ENCODE measurements at places on chromosomes 1 and 21.

DNA sequence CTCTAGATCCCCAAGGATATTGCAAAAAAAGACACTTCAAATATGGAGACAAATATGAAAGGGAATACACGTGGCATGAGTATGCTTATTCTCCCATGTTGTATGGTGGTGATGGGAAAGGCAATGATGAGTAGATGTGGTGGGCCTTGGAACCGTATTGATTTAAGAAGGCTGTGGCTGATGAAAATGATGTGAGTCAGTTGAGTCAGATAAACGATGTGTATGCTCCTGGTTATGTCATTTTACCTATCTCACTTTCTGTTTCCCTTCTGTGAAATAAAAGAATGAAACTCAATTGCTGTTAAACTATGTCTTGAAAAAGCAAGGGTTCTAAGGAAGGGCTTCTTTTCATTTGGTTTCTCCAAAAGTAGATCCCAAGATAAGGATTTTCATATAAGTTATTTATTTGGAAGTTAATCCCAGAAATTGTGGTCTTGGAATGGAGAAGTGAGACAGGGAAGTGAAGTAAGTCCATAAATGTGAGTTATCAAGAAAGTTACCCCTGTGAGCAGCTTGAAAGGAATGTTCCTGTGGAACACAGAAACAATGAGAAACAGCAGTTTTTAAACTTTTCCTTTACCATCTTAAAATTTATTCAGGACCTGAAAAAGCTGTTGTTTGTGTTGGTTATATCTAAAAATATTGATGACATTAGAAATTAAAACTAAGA lies 292.0 kb downstream of the DUSP10 start:
- DNase-seq, result no peak

GRCh38 chr1:153485863-153486262 lies 25.4 kb upstream of the S100A7 start:
- no peak for DNase-seq

GRCh38 chr1:237568955-237569354 lies 321.8 kb downstream of the ZP4 start:
- no peak for DNase-seq

- DNase-seq, result no peak
Observed at GRCh38 chr1:62476525-62477219, 39.8 kb downstream of the USP1 start.

DNA sequence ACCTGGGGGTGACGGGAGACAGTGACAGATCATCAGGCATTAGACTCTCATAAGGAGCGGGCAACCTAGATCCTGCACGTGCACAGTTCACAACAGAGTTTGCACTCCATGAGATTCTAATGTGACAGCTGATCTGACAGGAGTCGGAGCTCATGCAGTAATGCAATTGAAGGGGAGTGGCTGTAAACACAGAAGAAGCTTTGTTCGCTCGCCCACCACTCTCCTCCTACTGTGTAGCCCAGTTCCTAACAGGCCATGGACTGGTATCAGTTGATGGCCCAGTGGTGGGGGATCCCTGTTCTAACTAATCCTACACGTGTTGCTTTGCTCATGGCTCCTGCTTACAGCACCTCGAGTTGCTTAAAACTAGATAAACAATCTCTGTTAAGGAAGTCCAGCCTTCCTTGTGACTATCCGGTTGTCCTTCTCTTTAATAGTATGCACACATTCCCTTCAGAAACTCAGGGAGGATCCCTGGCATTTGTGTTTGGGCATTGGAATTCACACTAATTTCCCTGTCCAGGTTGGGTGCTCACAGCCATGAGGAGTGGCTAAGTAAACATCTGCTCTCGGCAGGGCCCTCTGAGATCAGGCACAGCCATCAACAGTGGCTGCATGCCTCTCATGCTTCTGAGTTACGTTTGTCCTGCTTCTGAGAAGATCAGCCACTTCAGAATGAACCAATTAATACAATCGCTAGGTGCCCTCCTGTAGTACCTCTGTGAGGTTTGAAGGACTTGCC lies 21.1 kb upstream of the F3 start:
- DNase-seq, result no peak

GRCh38 chr1:115429884-115430283 lies 91.8 kb upstream of the NGF start:
- DNase-seq, result no peak

- no peak for DNase-seq
Observed at GRCh38 chr1:240991230-240991629, 365.8 kb downstream of the RGS7 start.

DNA sequence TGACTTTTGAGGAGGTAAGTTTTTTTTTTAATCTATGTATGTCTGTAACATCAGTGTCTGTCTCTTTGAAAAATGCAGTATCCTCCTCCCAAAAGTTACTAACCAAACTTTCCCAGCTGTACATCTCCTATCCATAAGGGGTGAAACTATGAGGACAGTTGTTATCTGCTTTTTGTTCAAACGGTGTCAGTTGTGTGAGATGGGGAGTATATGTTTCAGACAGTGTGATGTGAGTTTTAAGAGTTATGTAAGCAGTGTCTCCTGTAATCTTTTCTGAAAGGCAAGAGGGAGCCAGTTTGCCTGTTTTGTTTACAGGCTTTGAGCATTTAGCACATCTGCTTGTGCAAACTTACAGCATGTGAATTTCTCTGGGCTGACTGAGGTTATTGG lies 34.8 kb upstream of the CACYBP start:
- no peak for DNase-seq

- peak; percentile 7 for DNase-seq
Observed at GRCh38 chr1:233543338-233544255, 70.3 kb upstream of the KCNK1 start.

DNA sequence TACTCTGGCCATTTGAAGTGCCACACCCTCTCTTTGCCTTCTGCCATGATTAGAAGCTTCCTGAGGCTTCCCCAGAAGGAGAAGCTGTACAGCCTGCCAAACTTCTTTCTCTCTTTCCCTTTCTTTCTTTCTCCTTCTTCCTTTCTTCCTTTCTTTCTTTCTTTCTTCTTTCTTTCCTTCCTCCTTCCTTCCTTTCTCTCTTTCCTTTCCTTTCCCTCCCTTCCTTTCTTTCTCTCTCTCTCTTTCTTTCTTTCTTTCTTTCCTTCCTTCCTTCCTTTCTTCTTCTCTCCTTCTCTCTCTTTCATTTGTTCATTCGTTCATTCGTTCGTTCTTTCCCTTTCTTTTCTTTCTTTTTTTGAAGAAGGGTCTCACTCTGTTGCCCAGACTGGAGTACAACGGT lies 931.0 kb downstream of the TTLL7 start:
- no peak for DNase-seq

Measured in left renal cortex interstitium (tissue), 4 donors.